Skeletal muscle tissue (tissue), 5 donors: ENCODE measurements at places on chromosomes 3 and 15. TPM values are rescaled to one million over a fixed set of nuclear protein-coding genes. Genes with fewer than 3 reads are reported as not detected.

CFAP91 gene
- under 0.01 TPM for total RNA-seq

POLQ gene
- total RNA-seq, result 5.7 TPM

RBM6 gene
- total RNA-seq, result 49.1 TPM

ZNF501 gene
- 5.2 TPM for total RNA-seq

LINGO1 gene
- 3.7 TPM for total RNA-seq

POTEB3 gene
- total RNA-seq, result not detected

MRPL46 gene
- 12.0 TPM for total RNA-seq

ZMAT3 gene
- 5.2 TPM for total RNA-seq

CHCHD6 gene
- total RNA-seq, result 8.9 TPM

MCF2L2 gene
- under 0.01 TPM for total RNA-seq

CERS3 gene
- total RNA-seq, result 0.52 TPM

DUOXA2 gene
- not detected for total RNA-seq

GNL3 gene
- total RNA-seq, result 45.4 TPM

GRK7 gene
- not detected for total RNA-seq

PIERCE2 gene
- 0.52 TPM for total RNA-seq

AP3B2 gene
- total RNA-seq, result not detected

GOLGA8N gene
- total RNA-seq, result 5.2 TPM

CSPG5 gene
- 1.0 TPM for total RNA-seq

SPINT1 gene
- under 0.01 TPM for total RNA-seq

PPCDC gene
- total RNA-seq, result 4.7 TPM

CRYGS gene
- 1.0 TPM for total RNA-seq

NAALADL2 gene
- total RNA-seq, result 17.7 TPM

SLC12A1 gene
- not detected for total RNA-seq

RAB5A gene
- 38.6 TPM for total RNA-seq

RAD54L2 gene
- 18.3 TPM for total RNA-seq
